ENCODE measurements at places on chromosomes 12 and 14.

DNA sequence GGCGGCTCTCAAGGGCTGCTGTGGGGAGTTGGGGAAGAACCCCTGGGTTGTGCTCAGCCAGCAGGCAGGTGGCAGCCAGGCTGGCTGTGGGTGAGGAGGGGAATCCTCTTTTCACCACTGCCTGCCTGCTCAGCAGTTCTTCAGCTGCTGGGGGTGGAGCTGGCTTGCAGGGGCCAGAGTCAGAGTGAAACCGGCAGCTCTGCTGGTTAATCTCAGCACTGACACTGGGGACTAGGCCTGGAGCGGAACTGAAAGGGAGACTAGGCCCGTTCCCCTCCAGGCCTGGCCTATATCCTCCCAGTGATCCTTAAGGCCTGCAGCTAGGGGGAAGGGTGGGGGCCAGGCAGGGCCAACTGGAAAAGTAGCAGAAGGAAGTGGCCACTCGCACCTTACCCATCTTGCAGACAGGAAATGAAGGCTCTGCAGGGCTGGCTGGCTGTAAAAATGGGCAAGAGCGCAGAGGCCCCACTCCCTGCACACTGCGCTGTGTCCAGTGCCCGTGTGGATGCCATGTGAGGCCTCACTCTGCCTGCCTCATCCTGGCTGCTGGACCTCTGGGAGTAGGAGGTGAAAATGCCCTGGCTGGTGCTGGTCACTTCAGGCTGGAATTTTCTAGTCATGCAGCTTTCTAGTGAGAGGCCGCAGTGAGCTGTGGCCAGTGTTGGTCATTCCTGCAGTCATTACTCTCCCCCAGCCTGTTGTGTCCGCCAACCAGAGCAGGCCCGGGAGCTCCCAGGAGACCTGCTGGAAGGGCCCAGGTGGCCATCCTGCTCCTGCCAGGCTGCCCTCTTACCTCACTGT is 39.4 kb downstream of the SH2B3 start:
- peak; percentile 58 for DNase-seq

DNA sequence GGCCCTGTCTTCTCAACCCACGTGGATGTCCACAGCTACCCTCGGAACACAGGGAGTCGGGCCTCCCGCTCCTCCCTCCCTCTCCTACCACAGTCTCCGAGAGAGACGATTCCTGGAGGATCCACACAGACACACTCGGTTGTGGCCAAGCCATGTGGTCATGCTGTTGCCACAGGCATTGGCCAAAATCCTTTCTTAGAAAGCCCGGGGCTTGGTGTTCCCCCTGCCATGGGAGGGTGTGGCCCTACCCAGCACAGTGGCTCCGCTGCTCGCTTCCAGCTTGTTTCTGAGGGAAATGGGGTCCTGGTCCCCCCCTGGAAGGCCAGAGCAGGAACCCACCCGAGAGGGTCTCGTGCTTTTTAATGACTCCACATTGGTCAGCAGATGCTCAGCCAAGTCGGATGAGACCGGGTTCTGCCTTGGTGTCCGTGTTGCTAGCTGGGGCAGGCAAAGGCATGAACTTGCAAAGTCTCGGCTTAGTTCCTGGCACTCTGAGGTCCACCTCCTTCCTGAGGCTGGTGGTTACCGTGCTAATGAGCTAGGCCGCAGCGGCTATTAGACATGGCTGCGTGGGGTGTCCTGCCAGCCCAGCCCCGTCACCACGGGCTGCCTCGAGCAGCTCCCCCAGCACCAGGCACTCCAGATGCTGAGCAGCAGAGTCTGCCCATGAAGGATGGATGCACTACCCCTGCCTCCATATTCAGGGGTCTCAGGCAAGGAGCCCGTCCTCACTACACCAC is 46.8 kb upstream of the MEG3 start:
- DNase-seq: no peak

DNA sequence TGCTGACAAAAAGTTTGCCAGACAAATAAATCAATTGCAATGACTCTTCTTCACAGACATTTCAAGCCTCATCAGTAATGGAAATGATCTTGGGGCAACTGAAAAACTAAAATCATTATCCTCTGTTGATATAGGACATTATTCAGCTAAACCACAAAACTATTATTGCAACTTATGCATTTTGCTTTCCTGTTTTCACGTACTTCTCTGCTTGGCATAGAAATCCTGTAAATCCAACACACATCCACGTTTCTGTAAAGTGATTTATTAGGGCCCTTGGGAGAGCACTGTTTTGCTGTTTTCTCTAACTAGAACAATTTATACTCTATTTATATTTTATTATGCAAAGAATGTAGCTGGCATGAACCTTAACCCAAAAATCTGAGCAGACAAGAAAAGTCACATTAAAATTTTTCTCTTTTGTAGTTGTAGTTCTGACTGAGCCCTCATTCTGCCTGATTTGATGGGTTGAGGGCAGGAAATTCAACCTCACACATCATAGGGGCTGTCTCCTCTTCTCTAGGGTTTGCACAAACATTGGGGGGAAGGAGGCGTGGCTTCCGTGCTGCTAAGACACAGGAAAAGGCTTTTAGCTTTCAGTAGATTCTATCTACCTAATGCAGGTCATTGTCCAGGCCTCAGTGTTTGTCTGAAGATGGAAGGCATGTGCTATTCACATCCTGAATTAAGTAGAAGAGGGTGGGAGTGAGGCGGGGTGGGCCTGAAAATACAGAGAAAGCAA is 11.5 kb upstream of the NUP107 start:
- no peak for DNase-seq

GRCh38 chr12:116642683-116643082 is 83.5 kb downstream of the MAP1LC3B2 start:
- no peak for DNase-seq

GRCh38 chr14:58752771-58753201 is 115.0 kb downstream of the DACT1 start:
- DNase-seq: peak; percentile 58

DNA sequence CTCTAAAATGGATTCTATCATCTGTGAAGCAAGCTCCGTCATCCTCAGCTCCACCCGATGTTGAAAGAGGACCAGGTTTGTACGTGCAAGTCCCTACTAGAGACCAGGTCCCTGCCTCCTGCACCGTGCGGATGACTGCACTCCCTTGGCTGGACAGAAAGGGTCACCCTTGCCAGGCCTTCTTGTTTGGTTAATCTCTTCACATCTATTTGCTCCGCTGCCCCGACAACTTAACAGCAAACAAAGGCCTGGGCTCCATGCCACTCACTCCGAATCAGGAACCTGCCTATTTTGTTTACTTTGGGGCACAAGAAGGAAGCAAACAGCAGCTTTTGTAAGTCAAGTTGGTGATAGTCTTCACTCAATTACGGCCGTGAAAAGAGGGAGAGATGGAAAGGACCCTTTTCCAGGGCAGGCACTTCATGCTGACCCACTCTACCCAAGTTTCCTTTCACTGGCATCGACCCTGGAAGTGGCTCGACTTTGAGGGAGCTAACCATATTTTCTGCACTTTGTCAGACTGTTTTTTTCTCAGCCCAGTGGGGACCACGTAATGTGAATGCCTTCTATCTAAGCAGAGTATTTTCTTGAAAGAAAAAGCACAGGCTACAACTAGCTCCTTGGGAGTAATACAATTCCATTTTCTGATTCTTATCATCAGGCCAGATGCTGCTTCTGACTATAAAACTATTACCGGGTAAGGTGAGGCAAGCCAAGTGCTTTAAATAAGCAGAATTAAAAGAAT is 202.6 kb downstream of the FOXN3 start:
- no peak for DNase-seq

DNA sequence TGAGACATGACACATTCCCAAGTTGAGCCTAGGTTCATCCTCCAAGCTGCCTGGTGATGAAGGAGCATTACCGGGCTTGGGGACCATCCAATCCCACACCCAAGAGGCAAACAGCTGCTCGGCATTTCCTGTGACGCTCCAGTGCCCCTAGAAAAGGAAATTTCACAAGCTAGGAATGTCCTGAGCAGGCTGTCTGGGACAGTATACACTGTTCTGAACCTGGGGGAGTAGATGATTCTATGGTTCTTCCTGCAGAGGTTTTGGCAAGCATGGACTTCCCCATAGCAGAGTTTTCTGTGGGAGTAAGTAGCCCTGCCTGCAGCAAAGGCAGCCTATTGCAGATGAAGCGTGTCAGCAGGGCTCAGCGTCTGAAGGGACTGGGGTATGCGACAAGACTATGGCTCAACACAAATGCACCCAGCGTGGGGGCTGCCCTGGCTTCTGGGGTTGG is 47.4 kb upstream of the SRSF5 start:
- DNase-seq: no peak

DNA sequence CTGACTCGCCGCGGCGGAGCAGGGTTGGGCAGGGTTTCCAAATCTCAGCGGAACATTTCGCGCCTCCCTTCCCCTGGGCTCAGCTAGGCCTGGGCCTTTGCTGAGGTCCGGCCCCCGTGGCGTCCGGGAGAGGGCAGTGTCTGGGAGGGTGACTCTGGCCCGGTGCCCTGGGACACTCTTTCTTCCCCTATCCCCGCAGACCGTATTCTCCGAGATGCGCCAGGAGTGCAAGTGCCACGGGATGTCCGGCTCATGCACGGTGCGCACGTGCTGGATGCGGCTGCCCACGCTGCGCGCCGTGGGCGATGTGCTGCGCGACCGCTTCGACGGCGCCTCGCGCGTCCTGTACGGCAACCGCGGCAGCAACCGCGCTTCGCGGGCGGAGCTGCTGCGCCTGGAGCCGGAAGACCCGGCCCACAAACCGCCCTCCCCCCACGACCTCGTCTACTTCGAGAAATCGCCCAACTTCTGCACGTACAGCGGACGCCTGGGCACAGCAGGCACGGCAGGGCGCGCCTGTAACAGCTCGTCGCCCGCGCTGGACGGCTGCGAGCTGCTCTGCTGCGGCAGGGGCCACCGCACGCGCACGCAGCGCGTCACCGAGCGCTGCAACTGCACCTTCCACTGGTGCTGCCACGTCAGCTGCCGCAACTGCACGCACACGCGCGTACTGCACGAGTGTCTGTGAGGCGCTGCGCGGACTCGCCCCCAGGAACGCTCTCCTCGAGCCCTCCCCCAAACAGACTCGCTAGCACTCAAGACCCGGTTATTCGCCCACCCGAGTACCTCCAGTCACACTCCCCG is 3.0 kb downstream of the WNT1 start:
- no peak for DNase-seq

DNA sequence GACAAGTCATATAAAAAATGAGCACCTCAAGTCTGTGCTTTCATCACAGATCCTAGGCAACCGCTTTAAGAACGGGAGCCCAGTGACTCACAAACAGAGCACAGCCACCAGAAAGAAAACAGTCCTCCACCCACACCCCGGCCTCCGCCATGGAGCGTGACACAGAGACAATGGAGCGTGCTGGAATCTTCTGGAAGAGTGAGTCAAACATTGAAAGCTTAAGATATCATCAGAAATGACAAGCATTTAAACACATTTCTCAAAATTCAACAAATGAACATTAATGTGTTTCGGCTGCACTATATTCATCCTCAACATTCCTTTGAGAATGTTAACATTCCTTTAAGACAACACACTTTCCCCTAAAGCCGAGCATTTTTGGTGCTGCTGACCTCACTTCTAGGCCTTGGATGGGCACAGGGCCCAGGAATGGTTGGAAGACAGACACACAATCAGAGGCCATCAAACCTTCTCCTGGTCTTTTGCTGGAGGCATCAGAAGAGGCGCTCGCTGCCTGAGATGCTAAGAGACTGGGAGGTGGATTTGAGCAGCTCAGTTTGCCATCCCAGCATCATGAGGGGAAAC is 23.6 kb upstream of the TMEM132D start:
- DNase-seq: no peak

DNA sequence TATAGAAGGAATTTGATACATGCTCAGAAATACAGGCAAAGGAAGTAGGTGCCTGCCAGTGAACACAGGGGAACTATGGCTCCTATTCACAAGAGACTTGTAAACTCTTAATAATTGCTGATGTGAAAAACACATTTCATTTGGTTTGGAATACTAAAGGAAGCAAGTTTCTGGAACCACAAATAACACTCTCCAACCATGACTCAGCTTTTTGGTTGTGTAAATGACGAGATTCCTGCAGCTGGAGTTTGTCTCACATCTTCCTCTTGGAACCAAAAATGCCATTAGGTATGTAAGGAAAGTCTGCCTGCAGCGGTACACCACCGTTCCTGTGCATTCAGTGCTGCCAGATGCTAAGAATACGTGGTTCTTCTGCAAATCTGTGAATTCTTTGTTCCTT is 4.5 kb upstream of the OR11H6 start:
- DNase-seq: no peak

DNA sequence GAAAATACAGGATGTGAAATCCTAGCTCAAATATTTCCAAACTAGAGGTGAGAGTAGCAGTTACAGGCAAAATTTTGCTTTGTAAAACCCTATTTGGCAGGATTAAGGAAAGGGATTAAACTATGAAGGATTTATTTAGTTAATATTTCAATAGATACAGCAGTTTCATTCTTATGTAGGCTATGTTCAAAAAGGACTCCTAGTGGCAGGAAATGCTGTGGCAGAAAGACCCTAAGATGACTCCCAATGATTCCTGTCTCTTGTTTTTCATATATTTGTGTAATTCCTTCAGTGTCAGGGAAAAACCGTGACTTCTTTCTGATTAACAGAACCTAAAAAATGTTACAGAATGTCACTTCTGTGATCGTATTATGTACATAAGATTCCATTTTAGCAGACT is 299.5 kb upstream of the RPL10L start:
- DNase-seq: no peak

DNA sequence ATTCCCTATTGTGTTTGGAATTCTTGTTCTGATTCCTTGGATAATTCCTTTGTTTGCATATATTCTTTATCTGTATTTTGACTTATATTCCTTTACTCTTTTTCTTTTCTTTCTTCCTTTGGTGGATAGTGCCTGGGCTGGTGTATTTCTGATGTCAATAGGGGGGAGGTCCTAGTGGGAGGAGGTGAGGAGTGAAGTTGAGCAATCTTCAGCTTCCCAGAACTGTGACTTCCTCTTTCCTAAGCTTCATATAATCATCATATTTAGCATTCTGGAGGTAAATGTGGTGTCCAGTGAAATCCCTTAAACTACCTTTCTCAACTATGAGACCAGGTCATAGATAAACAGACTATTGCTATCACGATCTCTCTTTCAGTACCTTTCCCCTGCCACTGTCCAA is 29.6 kb upstream of the TBPL2 start:
- DNase-seq: no peak

GRCh38 chr14:56394826-56395530 is 184.6 kb upstream of the TMEM260 start:
- no peak for DNase-seq

DNA sequence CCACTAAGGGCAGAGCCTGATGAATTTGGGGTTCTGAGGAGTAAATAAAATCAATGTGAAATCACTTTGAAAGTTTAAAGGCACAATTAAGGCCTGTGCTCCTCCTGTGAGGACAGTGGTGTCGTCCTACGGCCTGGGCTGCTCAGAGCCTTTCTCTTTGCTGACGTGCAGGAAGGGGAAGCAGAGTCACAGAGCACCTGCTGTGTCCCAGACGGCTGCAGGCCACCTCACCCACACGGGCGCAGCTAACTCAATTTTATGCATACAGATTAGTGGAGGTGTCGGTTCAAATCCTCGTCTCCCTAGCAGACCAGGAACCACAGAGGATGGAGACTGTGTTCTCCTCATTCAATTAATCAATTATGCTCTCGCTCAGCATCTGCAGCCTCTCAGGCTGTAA is 11.4 kb upstream of the DLK1 start:
- DNase-seq: no peak

- DNase-seq: no peak
Measured at GRCh38 chr14:74915826-74916225, 7.2 kb downstream of the RPS6KL1 start.
